ENCODE measurements at places on chromosomes 11 and 22.

- no peak for DNase-seq
Observed at GRCh38 chr11:19220903-19221724, 19.3 kb upstream of the CSRP3 start.

DNA sequence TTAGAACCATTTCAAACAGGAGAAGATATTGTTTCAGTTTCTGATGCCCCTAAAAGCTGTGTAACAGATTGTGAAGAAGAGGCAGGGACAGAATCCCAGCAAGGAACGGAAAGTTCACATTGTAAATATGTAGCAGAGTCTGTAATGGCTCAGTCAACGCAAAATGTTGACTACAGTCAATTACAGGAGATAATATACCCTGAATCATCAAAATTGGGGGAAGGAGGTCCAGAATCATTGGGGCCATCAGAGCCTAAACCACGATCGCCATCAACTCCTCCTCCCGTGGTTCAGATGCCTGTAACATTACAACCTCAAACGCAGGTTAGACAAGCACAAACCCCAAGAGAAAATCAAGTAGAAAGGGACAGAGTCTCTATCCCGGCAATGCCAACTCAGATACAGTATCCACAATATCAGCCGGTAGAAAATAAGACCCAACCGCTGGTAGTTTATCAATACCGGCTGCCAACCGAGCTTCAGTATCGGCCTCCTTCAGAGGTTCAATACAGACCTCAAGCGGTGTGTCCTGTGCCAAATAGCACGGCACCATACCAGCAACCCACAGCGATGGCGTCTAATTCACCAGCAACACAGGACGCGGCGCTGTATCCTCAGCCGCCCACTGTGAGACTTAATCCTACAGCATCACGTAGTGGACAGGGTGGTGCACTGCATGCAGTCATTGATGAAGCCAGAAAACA is 40.8 kb downstream of the IGLL1 start:
- peak; percentile 41 for DNase-seq

GRCh38 chr11:65307298-65308229 is 7.1 kb upstream of the CDC42EP2 start:
- no peak for DNase-seq

GRCh38 chr22:29011240-29012100 is 50.2 kb downstream of the C22orf31 start:
- no peak for DNase-seq

- DNase-seq = no peak
Observed at GRCh38 chr11:10051868-10052586, 242.0 kb downstream of the SBF2 start.

DNA sequence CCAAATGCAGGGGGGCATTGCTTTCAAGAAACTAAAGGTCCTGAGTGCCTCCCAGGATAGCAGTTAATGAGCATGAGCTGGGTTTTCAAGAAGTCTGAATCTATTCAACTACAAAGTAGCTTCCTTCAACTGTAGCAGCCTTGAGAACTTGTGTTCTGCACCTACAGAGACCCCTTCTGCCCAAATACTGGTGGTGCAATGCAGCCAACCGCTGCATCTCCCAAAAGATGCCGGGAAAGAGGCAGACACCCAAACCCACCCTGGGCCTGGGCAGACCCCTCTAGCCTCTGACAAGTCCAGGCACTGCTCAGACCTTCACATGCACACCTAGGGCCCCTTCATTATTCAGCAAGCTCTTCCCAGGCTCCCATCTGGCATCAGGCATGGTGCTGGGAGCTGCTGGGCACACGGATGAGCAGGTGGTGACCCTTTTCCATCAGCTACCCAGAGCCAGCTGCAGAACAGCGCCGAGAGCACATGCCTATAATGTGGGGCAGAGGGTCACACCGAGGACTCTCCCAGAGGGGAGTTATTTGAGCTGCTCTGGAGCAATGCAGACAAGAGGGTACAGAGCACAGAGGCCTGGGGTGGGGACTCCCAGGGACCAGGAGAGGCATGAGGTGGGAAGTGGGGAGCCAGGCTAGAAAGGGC is 44.9 kb upstream of the ETS1 start:
- DNase-seq = no peak

DNA sequence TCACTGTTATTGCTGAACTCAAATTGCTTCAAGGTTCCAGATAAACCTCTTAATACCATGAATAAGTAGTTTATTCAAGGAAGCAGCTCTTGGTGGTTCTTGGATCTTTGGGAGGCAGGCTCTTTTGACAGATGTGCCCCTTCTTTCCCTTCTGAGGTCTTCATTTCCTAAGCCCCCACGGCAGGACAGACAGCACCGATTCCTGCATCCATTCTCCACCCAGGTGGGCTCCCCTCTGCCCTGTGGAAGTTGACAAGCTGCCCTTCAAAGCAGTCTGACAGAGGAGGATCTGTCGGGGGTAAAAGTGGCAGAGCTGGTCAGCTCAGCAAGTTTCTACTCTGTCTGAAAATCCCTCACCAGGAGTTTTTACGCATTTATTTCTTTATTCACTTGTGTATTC is 605.3 kb upstream of the B3GAT1 start:
- DNase-seq = no peak

DNA sequence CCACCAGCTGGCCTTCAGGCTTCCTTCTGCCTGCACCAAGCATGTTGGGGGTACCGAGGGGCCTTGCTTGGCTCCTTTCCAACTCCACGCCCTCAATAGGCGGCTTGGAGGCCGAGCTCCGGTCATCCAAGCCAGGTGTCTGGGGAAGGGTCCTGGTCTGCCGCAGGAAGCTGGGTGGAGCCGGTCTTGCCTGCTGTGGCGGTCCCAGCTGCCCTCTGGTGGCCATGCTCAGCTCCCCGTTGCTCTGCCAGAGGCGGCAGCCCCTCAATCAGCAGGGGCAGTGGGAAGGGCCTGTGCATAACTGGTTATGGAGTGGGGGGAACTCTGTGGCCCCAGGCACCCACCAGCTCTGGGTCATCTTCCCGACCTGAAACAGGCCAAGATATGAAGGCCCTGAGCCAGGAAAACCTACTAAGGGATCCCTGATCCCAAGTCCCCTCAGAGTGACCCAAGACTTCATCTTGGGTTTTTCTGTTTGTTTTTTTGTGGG is 3.2 kb downstream of the ARVCF start:
- DNase-seq = no peak

GRCh38 chr22:32650553-32651345 is 150.8 kb upstream of the TIMP3 start:
- no peak for DNase-seq

DNA sequence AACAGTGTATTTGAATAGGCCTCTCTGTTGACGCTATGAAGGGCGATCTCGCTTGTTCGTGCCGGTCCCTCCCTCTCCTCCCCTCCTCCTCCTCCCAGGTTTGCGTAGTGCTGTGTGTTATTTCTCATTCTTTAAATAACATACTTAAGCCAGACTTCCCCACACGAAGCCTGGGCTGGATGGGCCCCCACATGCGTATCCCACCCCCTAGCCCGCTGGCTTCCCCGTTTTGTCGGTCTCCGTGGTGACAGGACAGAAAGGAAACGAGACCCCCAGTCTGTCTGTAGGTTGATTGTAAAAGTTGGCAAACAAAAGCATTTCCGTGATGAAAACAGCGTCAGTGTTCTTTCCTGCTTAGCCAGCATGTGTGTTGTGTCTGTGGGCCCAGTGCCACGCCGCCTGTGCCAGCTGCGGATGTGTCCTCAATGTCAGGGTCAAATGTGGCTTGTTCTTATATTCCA is 27.3 kb downstream of the FAM118A start:
- no peak for DNase-seq

- DNase-seq = no peak
Observed at GRCh38 chr22:33909075-33909458, 11.2 kb downstream of the LARGE1 start.

DNA sequence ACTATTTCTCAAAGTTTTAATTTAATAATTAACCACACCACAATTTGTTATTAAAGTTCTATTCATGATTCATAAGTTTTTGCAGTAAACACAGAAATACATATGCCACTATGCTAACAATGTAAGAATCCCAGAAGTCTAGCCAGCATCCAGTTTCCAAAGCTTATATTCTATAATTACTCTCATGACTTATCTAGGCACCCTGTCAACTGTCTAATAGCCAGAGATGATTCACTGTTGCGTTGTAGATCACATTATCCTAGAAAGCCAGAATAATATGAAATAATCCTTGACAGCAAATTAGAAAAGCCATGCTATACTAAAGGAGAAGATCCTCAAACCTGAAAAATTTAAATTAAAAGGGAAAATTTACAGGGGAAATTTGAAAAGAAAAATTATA is 141.0 kb downstream of the SOX6 start:
- no peak for DNase-seq

- DNase-seq = no peak
Observed at GRCh38 chr11:85809191-85809590, 1.8 kb downstream of the SYTL2 start.

GRCh38 chr11:88327061-88327460 is 10.5 kb downstream of the CTSC start:
- DNase-seq = no peak

DNA sequence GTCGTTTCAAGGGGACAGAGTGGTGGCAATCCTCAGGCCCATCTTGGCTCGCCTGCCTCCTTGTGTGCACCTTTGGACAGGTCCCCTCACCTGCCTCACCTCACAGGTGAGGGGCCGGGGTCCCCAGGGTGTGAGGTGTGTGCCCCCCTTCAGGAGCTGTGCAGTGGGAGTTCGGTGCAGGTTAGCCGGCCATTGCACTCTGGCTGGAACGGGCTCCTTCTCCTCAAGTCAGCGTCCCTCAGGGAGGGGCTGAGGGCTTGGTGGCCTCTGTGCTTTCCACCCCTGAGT is 269.1 kb downstream of the TBC1D22A start:
- no peak for DNase-seq

- DNase-seq = no peak
Observed at GRCh38 chr22:29840498-29840897, 2.4 kb upstream of the ASCC2 start.

DNA sequence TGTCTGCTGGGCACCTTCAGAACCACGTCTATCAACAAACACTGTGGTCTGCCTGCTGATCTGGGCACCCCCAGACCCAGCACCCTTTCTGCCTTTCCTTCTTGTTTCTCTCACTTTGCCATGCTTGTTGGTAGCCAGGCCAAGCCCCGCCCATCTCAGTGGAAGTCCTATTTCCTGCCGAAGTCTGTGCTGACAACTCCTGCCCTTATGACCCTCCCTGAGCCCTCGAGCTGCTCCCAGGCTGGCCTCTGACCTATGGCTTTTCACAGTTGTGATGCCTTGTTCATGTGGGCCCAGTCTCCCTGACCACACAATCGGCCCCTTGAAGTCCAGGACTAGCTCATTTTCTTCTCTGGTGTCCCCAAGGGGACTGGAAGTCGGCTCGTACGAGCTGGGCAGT is 132.1 kb downstream of the DSCAML1 start:
- no peak for DNase-seq

DNA sequence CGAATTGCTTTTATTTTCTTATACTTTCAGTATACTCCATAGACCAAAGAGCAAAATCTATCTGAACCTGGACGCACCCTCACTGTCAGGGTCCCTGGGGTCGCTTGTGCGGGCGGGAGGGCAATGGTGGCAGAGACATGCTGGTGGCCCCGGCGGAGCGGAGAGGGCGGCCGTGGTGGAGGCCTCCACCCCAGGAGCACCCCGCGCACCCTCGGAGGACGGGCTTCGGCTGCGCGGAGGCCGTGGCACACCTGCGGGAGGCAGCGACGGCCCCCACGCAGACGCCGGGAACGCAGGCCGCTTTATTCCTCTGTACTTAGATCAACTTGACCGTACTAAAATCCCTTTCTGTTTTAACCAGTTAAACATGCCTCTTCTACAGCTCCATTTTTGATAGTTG is 1077.4 kb downstream of the BRD1 start:
- DNase-seq = no peak

DNA sequence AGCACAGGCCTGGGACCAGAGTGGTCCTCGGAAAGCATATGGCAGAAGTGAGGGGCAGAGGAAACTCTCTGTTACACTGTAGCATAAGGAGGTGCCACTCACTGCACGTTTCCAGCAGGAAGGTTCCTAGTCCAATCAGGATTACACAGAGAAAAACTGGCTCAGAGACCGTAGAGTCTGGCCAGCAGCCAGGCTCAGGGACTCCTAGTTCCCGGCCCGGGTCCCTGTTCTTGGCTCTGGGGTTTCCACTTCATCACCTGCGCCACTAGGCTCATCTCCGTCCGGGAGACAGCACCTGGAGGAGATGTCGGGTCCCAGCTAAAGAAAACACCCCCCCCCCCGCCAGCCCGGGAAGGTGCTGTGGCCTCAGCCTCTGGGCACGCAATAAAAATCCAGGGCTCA is 1.1 kb downstream of the TTLL12 start:
- DNase-seq = no peak

- DNase-seq = no peak
Observed at GRCh38 chr11:68524213-68524612, 63.7 kb downstream of the PPP6R3 start.

GRCh38 chr22:48302657-48303368 is 1524.9 kb downstream of the BRD1 start:
- no peak for DNase-seq

GRCh38 chr11:35118906-35119305 is 20.1 kb upstream of the CD44 start:
- DNase-seq = no peak

DNA sequence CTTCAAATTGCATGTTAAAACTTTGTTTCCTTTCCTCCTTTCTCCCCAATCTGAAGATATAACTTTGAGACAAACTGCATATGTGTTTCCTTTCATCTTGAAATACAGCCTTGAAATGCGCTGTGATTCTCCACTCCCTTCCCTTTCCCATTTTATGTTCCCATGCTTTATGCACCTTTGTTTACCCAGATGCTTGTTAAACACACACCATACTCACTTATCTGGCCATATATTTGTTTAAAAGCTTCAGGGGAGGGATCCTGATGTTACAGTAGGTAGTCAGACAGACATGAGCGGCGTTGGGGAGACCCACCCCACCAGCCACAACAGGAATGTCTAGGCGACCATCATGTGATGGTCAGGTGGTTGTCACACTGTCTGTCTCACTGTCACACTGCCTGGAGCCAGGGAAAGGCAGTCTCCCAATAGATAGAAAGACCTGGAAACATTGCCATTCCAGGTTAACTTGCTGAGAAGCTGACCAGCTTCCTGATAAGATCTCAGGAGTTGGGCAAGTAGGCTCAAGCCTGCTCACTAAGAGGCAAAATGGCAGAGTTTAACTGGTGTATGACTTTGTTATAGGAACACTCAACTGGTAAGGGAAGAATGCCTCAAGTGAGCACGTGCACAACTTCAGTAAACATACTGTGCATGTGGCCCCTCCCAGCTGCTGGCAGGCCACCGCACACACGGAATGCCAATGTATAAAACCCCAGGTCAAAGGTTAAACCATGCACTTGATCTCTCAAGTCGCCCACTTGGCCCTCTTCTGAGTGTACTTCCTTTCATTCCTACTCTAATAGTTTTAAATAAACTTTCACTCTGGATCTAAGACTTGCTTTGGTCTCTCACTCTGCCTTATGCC is 23.5 kb upstream of the MSANTD2 start:
- no peak for DNase-seq
